ENCODE measurements at places on chromosomes 5 and 9.

GRCh38 chr9:99986642-99987041, 80.2 kb downstream of the STX17 start:
- no peak for DNase-seq

DNA sequence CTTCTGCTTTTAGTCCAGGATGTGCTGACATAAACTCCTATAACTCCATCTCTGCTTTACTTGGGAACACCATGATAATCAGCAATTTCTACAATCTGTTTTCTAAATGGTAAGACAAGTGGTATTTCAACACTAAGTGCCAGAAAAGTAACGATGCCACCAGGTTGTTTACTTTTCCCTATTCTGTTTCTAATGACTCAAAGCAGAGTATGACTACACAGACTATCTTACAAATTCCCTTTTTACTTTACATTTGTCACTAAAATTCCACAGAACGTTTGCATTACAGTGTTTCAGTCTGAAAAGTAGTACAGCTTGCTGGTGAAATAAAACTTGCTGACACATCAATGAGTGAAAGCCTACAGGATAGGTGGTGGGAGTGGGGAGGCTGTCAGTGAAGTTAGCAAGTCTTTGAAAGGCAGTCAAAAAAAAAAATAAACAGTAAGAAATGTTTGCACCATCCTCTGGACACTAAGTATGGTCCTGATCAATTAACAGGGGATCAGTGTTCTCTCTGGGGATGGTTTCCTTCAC, 186.5 kb downstream of the LURAP1L start:
- no peak for DNase-seq

DNA sequence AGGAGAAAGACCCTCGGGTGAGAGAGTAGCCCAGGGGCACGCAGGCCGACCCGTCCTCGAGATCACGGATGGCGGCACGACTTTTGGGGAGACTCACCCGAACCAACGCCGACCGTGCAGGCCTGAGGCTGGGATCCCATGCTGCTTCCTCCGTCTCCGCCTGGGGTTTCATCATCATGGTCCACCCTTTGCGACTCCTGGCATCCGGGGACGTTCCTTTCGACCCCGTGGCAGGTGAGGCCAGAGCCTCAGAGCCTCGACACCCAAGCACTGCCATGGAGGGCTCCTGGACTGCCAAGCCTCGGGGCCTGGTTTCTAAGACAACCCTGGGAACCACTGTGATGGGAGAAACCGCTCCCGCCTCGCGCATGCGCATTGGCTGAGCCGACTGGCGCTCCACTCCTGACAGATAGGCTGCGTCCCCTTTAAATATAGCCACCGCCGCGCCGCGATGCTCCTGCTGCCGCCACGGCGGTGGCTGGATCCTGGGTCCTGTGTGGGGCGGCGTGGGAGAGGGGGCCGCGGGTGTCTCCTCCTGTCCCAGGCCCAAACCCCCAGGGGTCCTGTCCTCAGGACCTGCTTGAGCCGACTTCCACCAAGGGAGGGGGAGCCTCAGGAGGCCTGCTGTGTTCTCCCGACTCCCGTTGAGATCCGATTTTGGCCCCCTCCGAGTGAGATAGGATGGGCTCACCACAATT, 481.6 kb downstream of the SPATA31A7 start:
- DNase-seq = no peak

GRCh38 chr9:5838884-5839571, 6.1 kb upstream of the ERMP1 start:
- DNase-seq = no peak

DNA sequence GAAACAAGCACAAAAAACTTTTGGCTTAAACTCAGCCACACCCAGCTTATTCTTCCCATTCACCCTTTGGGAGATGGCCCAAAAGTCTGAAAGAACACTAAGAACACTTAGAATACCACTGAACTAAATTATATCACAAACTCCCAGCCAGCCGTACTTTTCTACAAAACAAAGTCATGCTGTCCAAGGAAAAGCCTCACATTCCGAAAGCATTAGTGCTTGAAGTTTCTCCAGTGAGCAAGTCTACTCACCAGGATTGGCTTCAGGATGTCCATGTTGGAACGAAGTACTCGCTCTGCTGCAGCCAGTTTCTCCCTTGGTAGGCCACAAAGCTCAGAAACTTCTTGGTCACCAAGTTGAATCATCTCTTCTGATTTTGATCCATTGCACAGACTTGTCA, 69.7 kb downstream of the ABCA1 start:
- DNase-seq = no peak

DNA sequence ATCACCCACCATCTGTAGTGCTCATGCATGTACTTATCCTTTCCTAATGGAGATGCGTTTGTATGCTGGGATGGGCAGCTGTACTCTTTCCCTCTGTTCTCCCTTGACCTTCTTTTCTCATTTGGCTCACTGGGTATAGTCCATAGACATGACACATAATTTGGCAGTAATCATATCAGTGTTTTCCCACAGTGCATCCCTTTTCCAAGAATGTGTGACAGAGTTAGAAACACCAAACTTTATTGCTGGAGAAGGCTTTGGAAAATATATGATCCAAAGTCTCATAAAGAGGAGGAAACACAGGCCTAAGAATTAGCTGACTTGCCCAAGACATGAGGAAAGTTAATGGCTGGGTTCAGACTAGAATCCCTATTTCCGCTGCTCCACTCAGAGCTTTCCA, 1233.4 kb upstream of the DMAC1 start:
- DNase-seq = no peak

DNA sequence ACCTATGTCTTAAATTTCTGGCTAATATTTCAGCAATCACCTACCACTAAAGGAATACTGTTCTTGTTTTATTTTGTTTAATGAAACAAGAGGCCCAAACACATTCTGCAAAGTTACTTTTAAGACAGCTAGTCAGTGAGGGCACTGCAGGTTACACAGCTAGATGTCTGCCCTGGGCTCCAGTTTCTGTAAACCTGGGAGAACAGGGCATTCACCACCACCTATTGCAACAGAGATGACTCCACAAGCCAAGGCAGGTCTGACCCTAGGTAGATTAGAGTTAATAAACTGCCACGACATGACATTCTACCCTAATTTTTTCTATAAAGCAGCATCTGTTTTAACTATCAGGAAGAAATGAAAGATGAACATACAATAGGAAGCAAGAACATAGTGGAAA, 90.8 kb downstream of the SLF1 start:
- no peak for DNase-seq

GRCh38 chr5:173662581-173663351, 46.3 kb upstream of the BOD1 start:
- no peak for DNase-seq

DNA sequence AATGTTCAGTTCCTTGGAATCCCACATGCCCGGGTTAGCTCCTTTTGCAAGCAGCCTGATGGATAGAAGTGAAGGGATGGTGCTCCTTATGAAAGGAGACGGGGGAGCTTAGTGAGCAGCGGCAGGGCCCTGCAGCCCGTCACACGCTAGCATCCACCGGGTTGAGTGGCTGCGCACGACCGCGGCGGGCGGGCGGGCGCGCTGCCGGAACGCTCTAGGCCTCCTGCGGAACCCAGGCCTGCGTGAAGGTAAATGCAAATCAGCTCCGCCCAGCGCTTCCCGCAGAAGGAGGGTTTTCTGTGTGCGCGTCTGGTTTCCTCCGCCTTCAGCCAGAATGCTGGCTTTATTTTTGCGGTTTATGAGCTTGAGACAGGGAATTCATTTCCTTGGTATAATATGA, 19.8 kb downstream of the IL12B start:
- DNase-seq = no peak

GRCh38 chr9:78612091-78612490, 315.2 kb downstream of the PSAT1 start:
- no peak for DNase-seq
